ENCODE measurements at places on chromosomes 13 and 19.

- DNase-seq = no peak
Observed at GRCh38 chr19:19900139-19900728, 512 bp upstream of the ZNF93 start.

DNA sequence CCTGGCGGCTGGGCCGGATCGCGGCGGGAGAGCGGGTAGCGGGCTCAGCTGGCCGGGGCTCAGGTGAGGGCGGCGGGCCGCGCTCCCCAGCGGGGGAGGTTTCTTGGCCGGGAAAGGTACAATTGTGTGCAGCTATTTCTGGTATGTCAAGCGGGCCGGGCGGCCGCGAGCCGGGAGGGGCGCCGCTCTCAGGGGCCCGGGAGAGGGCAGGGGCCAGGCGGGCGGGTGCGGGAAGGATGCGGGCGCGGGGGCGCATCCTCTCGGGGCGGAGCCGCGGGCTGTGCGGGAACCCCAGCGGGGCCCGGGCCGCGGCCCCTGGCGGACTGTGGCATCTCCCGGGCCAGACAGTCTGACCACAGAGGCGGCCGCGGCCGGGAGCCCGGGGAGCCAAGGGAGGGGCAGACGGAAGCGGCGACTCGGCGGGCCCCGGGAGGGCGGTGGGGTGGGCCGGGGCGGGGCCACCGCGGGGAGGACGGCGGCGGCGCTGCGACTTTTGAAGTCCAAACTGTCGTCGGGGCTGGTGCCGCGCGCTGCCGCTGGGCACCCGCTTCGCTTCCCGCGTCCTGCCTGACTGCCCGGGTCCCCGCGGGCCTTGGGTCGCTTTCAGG is at the start of gene LMO7:
LMO7 (plus strand) TSS at position 503 of the 608 bp plus-strand sequence. CDS start 328 bp downstream, outside the sequence.
- no peak for DNase-seq

DNA sequence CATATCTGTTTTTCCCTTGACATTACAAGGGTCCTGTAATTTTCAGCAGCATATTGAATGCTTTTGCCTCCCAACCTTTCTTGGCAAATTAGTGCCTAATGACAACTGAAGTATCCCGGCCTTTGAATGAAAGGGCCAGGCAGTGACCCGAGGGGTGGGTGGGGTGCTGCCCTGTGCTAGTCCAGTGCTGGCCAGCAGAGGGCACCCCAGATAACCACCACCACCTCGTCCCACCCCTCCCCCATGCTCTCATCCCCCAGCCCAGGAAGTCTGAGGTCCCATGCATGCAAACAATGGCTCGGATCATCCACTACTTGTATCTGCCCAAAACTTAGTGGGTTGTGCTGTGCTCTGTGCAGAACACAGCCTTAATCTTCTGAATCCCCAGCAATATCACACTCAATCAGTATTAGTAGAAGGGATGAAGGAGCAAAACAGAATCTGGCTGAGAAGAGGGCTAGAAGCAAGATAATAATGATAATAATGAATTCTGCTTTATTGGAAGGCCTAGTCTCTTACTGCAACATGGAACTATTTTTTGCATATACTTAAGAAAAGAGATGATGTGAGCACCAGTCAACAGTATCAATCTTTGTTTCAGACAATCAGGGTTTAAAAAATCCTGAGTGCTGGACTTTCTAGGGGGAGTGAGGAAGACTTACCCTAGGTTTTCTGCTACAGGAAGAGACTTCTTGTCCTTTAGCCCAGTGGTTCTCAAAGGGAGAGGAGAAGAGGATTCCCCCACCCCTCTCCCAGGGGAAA is 3.8 kb downstream of the ATP12A start:
- DNase-seq = no peak

DNA sequence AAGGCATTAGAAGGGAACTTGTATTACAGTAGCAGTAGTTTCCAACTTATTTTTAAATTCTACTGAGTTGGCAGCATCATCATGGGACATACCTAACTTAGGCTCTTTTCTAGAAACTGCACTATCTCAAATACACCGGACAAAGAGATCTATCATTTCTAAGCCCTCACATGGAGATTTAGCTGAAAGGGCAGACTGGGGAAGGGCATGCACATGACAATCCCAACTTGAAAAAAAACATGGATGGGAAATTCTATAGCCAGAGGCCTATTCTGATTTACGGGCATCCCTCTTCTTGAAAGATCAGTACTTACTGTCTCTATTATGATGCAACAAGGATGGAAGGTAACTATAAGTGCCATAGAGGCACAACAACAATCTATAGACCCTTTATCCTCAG is 1328.6 kb downstream of the UQCRFS1 start:
- no peak for DNase-seq

DNA sequence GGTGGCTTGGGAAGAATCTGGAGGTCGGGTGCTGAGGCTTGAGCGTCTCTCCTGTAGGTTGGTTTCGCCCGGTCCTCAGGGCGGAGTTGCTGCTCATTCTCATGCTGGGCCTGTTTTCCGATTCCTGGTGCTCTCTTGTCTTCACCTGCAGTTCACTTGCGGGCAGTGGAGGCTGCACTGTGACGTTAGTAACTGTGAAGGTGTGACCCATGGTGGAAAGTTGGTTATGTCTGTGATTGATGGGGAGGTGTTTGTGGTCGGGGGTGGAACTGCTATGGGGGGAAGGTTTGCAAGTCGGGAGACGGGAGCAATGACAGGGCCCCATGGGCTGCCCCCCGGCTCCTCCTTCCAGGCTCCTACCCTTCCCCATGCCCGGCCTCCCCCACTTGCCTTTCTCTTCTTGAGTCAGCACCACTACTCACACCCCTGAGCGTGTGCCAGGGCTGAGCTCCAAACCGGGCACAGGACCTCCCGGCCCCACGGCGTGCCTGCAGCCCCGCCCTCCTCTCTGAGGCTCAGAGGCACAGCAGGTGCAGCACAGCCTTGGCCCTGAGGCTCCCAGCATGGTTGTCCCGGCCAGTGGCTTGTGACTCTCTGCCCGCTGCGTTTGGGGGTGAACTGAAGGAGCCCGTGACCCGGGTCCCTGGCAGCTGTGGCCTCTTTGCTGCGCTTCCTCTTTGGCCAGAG is 79.1 kb downstream of the ATP11A start:
- DNase-seq = no peak

DNA sequence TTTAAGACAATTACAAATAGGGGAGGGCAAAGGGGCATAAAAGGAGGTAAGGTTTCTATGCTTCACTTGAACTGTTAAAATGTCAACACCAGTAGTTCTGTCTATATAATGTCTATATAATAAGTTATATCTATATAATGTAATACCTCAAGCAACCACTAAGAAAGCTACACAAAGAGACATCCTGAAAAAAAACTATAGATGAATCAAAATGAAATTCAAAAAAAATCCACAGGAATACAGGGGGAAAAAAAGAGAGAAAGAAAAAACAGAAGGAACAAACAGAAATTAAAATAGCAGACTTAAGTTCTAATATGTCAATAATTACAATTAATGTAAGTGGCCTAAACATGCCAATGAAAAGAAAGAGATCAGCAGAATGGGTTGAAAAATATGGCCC is 186.0 kb downstream of the KCTD15 start:
- DNase-seq = no peak

- no peak for DNase-seq
Observed at GRCh38 chr13:74004109-74004508, 130.1 kb downstream of the KLF12 start.

DNA sequence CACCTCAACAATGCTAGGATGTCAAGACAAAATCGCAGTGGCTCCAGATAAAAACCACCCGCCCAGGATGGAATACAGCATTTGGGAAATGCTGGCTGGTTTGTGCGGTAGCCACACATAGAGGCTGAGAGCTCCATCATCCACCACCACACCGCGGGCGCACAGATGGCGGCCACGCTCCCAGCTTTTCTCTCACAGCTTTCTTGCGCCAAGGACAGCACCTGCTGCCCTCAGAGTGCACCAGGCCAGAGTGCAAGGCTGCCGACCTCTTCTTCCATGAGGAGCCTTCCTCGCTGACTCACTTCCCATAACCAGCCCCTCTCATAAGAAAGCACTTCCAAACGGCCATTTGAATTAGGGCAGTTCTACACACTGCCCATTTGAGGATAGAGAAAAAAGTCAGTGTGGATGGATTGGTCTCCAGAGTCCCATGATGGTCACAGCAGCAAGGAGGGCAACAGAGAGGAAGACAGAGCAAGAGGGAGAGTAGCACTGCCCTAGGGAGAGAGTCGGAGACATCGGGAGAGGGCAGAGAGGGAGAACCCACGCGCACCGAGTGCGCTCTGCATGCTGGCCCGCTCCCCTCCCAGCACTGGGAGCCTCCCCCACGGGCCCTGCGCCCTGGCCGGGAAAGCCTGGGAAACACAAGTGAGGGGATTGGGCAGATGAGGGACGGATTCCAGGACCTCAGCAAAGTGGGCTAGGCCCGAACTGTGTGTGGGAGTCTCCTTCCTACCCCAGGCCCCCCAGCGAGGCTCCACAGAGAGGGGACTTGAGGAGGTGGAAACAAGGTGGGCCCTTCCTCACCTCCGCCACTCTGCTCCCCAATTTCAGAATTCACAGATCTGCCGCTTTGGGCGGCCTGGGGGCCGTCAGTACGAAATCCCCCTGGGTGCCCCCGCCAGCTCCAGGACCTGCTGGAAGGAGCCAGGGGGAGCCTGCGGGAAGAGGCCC is 156.9 kb downstream of the USP12 start:
- DNase-seq = no peak

DNA sequence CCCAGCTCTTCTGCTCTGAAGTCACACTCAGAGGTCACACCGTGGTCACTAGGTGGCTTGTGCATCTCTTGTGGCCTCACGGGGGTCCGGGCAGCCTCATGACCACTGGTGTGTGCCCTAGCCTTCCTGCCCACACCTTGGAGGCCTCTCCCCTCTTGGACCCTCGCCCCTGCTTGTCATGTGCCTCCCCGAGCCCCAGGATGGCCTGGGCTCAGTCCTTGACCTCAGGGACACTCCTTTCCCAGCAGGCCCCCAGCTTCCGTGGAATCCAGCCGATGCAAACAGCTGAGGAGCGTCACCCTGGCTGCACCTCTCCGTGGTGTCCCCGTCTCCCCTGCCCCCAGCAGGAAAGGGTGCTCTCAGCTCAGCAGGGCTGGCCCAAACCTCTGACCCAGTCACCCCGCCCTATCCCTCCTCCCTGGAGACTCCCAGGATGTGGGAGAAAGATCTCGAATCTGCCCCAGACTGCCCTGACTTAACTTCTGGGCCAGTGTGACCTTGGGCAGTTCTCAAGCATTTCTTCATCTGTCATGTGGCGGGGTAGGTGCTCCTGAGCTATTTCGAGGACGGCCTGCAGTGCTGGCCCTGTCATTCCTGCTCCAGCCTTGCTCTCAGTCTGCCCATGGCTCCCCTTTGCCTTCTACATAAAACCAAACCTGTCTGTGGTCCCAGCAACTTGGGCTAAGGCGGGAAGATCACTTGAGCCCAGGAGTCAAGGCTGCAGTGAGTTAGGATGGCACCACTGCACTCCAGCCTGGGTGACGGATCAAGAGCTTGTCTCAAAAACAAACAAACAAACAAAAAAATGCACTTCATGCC is 4.6 kb upstream of the SLC25A42 start:
- DNase-seq = no peak

GRCh38 chr19:43372462-43372861 is 19.0 kb downstream of the CD177 start:
- no peak for DNase-seq

DNA sequence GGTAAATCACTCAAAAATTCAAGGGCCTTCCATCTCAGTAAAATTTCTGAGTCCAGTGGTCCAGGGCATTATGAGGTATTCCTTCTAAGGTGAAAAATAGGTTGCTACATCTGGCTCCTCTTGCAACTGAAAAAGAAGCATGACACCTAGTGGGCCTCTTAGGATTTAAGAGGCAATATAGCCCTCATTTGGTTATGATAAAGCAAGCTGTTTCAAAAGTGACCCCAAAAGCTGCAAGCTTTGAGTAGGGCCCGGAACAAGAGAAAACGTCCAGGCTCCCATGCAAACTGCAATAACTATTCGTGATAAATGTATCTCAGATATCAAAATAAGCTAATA is 1910.2 kb upstream of the PRR20A start:
- no peak for DNase-seq

GRCh38 chr13:21402586-21403307 is 56.4 kb downstream of the ZDHHC20 start:
- DNase-seq = peak; percentile 11

DNA sequence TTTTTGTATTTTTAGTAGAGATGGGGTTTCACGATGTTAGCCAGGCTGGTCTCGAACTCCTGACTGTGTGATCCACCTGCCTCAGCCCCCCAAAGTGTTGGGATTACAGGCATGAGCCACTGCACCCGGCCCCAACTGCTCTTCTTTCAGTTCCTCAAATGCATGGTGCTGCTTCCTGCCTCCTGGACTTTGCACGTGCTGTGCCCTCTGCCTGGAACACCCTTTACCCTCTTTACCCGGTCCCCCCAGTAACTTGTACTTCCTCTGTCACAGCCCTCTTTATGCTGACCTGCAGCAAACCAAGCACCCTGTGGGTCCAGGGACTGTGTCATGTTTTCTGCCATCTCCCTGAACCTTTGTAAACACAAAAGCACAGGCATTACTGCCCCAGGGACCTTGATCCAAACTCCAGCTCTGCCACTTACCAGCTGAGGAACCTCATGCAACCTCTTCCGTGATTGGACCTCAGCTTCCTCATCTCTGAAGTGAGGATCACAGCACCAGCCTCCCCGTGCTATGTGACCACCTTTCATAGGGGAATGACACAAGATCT is 3.8 kb downstream of the BLVRB start:
- DNase-seq = peak; percentile 82

DNA sequence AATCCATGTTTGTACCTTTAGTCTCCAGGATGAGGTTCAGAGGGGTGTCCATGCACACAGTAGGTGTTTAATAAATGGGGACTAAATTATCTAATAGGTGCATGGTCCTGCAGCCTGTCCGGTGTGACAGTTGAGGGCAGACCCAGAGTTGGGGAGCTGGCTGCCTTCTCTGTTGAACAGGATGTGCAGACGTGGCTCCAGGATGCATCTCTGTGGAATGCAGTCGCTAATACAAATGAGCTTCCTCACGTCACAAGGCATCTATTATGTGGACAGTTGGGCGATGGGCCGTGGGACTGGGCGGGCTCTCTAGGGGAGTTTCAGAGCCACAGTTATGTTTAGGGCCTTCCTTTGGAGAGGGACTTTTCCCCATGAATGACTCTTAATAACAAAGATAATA is 71.0 kb downstream of the SIPA1L3 start:
- no peak for DNase-seq

Measured in LNCaP clone FGC (cell line).